ENCODE measurements at places on chromosomes 2 and 18.

- DNase-seq: no peak
These were observed 383.0 kb downstream of the TMEM182 start for GRCh38 chr2:103144837-103145236.

DNA sequence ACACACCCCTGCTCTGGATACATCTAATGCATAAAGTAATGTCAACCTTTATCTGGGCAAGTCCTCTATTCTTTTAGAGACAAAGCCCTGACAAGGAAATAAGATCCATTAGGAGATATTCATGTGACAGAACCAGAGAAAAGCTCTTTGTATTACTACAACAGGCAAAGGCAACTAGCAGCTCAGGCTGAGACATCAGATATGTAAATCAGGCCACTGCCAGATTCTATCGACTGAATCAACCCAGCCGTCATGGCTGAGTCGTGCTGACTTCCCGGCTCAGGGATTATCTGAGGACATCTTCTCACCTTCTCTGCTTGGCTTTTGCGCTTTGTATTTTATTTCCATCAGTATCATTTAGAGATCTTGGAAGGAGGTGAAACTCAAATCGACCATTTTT, 294.5 kb downstream of the PLCL1 start:
- no peak for DNase-seq

DNA sequence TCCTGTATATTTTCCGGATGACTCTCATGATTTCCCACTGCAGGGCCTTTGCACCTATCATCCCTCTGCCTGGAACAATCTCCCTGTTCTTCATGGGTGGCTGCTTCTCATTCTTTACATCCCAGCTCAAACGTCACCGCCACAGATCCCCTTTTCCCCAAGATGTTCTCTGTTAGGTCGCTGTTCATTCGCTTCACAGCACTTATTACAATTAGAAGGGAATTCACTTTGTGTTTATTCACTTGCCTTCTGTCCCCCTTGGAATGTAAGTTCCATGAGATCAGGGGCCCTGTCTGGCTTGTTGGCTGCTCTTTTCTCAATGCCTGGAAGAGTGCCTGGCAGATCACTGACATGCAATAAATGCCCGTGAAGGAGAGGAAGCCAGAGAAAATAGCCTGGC, 106.7 kb downstream of the FOXI3 start:
- no peak for DNase-seq

DNA sequence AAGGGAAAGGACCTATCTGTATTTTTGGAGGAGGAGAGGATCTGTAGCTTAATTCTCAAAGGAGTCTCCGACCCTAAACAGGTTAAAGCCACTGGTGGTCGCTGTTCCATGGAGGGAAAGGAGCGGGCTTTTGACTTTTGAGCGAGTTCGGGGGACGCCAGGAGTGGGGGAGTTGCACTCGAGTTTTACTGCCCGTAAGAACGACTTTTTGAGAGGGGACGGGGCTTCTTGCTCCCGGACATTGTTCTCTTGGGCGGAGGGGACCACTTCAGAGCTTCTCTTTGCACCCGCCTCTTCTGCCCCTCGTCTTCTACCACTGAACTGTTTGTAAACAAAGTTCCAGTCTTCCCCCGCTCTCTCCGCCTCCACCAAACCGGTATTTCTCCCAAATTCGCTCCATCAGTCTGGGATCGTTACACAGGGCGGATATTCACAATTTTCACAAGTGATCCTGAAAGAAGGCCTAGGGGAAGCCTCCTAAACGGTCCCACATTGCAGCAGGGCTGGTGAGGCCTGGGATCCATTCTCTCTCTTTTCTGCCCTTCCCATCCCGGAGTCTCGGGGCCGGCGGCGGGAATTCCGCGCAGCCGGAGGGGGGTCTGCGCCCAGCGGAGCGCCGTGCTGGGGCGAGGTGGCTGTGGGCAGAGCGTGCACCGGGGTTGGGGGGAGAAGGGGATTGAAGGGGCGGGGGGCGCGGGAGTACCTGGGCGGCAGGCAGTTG, 6.6 kb downstream of the DLX2 start:
- no peak for DNase-seq

DNA sequence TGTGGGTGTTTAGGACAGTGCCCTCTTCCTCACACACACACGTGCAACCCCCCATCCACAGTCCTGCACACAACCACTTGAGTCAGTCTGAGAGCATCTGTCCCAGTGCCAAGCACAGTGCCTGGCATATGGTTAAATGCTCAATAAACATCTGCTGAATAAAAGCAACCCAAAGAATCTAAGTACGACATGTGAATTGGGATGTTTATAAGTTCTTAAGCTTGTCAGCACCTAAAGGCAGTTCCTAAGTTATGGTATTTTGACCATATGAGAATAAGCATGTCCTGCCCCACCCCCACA, 37.8 kb downstream of the CAPN13 start:
- DNase-seq: no peak

GRCh38 chr2:88933091-88933490, 241.6 kb downstream of the RPIA start:
- DNase-seq: no peak

- DNase-seq: no peak
These were observed 34.6 kb downstream of the USP40 start for GRCh38 chr2:233531955-233532354.

GRCh38 chr2:219396863-219397457, 9.2 kb upstream of the DNPEP start:
- no peak for DNase-seq

DNA sequence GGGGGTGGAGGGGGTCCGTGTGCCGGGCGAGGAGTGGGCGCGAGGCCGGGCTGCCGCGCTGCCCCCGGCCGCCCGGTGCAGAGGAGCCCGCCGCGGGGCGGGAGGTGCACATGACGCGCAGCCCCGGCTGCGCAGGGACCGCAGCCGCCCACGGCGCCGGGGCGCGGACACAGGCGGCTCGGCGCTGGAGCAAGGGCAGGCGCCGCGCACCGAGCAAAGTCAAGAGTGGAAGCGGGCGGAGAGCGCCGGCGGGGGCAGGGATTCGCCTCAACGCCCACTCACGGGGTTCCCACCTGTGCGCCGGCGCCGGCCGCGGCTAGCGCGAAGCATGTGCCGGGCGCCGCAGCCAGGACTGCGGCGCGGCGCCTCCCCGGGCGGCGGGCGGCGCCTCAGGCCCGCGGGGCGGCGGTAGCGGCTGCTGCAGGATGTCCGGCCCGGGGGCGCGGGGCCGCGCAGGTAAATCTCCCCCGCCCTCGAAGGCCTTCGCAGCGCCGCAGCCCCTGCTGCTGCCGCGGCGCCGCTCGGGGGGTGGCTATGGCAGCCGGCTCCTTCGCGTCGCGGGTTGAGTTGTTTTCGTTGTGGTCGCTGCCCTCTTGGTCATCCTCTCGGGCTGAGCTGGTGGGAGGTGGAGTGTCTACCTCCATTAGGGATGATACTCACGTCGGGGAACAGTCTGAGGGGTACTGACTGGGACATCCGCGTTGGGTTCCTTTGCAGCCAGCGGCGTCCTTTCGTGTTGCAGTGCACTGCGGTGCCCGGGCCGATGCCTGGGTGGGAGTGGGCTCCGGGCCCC, 216.3 kb upstream of the DTNA start:
- no peak for DNase-seq

DNA sequence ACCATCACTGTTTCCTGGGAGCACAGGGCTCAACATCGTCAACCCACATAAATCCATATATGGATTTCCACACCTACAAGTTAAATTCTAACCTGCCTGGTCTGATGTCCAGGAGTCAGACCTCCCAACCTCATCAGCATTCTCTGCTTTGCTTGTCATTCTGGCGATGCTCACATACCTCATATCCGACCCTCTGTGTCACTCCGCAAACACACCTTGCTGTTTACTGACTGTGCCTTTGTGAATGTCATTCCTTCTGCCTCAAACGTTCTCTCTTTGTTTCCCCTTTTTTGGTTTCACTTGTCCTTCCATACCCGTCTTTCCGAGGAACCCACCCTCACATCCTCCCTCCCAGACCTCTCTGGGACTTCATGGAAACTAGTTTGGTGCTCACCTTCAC, 187.1 kb downstream of the ACTR3 start:
- DNase-seq: no peak

GRCh38 chr2:18430996-18431748, 129.3 kb downstream of the RDH14 start:
- DNase-seq: no peak

GRCh38 chr2:241302759-241303651, 12.5 kb downstream of the HDLBP start:
- no peak for DNase-seq

DNA sequence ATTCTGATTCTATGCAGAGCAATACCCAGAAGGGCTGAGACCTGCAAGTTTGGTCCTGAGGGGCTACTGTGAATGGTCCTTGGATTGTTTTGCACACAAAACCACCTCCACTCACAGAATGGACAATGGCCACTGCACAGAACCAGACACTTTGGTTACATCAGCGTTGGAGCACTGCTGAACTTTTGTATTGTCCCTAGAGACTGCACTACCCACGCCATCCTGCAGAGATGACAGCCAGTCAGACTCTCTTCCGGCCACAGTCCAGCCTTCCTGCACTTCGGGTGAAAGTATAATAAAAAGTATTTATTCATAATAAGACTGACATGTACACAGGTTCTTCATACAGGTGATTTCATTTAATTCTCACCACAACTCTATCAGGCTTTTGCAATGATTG, 35.7 kb downstream of the CELF4 start:
- DNase-seq: no peak

DNA sequence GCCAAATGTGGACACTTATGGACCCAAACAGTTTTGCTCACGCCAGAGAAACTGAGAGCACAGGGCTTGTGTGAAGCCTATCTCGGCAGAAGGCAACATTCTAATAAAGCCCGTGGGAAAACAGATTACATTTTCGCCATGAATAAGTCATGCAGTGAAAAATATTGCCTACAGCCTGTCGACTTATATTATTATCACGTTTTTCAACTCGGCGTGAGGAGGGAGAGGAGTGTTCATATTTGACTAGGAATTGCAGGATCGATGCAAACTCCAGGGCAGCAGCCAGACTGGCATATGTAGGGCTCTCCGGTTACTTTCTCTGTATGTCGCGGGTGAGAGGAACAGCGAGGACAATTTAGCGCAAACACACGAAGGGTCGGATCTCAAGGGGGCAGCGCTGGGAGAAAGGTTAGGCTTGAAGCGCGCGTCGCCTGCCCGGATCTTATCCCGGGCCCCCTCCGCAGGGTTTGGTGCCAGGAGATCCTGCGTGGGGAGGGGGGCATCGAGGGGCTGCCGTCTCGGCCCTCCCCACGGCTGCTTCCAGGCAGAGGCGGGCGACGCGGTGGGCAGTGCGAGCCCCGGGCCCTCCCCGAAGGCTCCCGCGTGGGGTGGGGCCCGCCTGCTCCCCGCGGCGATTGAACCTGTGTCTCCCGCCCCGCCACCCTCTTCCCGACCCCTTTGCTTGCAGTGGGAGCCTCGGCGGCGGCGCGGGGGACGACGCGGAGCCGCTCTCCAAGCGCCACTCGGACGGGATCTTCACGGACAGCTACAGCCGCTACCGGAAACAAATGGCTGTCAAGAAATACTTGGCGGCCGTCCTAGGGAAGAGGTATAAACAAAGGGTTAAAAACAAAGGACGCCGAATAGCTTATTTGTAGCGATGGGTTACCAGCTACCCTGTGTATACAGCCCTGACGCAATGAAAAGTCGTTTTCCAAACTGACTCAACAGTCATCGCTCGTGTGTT, 4.4 kb downstream of the ADCYAP1 start:
- DNase-seq: no peak

DNA sequence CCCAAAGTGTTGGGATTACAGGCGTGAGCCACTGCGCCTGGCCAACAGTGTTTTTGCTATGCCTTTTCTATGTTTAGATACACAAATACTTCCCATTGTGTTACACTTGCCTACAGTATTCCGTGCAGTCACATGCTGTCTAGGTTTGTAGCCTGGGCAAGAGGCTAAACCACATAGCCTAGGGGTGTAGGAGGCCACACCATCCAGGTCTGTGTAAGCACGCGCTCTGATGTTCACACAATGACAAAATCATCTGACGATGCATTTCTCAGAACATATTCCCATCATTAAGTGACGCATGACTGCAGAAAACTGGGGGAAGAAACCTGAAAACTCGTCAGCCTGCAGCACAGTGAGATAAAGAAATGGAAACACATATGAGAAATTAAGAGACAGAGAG, 46.1 kb upstream of the TWIST2 start:
- DNase-seq: no peak

DNA sequence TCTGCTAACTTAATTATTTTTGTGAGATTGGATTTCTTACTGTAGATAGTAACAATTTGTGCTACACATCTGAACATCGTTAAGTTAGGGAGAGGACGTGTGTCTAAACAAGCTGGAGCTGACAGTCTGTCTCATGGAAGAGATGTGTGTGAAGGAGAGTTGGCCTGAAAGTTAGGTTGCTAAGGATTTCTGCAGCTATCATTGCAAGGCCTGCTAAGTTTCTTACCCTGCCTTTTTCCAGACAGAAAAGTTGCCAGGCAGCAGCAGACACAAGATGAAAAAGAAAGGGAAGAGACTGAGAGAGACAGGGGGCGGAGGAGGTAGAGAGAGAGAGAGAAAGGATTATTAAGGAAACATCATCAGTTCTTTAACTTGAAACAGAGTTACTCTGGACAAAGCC, 4.1 kb upstream of the LRP1B start:
- no peak for DNase-seq

GRCh38 chr2:10717628-10718027, 3.8 kb upstream of the ATP6V1C2 start:
- DNase-seq: no peak

GRCh38 chr2:16615687-16616615, 49.7 kb downstream of the CYRIA start:
- no peak for DNase-seq

GRCh38 chr18:79921984-79922965, 29.2 kb downstream of the SLC66A2 start:
- no peak for DNase-seq

GRCh38 chr2:197261808-197262226, 48.8 kb downstream of the ANKRD44 start:
- no peak for DNase-seq

GRCh38 chr18:44149706-44150105, 531.0 kb upstream of the SETBP1 start:
- no peak for DNase-seq

DNA sequence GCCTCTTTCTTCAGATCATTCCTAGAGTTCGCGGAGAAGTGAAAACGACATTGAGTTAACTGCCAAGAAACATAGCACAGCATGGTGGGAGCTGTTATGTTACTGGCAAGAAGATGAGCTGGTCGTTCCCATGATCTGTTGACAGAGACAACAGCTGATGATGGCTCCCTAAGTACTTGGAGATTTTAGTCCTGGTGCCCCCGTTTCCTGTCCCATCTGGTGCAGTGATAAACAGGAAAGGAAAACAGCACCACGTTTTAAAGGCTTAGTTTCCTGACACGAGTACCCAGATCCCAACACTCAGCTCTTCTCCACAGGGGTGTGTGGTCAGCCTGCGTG, 56.4 kb upstream of the KCNG2 start:
- DNase-seq: no peak

GRCh38 chr2:233064530-233065199, 4.5 kb downstream of the INPP5D start:
- no peak for DNase-seq

DNA sequence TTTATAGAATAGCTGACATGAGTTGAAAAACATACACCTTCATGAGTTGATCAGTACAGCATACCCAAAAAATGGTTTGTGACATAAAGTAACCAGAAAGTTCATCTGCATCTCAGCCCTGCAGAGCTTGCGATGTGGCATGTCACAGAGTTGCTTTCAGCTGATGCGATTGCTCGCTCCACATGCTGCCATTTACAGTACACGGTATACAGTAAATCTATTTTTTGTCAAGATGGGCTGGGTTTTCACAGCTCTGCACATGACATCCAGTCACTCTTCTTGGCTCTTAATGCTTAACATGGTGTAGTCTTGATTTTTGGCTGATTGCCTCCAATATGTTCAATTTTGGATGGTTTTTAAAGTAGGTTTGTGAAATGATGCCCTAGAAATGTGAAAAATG, 811.9 kb downstream of the SATB2 start:
- no peak for DNase-seq

- DNase-seq: no peak
These were observed 121.3 kb upstream of the ZNF516 start for GRCh38 chr18:76616373-76616772.

All from stimulated activated CD8-positive, alpha-beta memory T cell treated with anti-CD3 and anti-CD28 coated beads, Interleukin-15, amount 100 ng/mL, for 24 hours (primary cell).